ENCODE measurements at places on chromosomes 3 and 15.
A peak's percentile ranks its signal among the peaks of the same experiment; 100 is the strongest.

DNA sequence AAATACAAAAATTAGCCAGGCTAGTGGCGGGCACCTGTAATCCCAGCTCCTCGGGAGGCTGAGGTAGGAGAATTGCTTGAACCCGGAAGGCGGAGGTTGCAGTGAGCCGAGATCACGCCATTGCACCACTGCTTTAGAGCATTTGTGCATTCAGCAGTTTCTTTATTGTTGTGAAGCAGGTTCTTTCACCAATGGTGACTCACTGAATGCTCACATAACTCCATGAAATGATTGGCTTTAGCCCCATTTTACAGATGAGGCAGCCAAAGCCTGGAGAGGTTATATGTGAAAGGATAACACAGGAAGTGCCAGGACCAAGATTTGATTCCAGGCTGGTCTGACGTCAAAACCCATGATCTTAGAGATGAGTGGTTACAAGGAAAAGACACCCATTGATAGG, 195.2 kb downstream of the SLCO3A1 start:
- DNase-seq = no peak

- DNase-seq = no peak
Measured at GRCh38 chr3:23308986-23309625, 106.0 kb downstream of the UBE2E2 start.

DNA sequence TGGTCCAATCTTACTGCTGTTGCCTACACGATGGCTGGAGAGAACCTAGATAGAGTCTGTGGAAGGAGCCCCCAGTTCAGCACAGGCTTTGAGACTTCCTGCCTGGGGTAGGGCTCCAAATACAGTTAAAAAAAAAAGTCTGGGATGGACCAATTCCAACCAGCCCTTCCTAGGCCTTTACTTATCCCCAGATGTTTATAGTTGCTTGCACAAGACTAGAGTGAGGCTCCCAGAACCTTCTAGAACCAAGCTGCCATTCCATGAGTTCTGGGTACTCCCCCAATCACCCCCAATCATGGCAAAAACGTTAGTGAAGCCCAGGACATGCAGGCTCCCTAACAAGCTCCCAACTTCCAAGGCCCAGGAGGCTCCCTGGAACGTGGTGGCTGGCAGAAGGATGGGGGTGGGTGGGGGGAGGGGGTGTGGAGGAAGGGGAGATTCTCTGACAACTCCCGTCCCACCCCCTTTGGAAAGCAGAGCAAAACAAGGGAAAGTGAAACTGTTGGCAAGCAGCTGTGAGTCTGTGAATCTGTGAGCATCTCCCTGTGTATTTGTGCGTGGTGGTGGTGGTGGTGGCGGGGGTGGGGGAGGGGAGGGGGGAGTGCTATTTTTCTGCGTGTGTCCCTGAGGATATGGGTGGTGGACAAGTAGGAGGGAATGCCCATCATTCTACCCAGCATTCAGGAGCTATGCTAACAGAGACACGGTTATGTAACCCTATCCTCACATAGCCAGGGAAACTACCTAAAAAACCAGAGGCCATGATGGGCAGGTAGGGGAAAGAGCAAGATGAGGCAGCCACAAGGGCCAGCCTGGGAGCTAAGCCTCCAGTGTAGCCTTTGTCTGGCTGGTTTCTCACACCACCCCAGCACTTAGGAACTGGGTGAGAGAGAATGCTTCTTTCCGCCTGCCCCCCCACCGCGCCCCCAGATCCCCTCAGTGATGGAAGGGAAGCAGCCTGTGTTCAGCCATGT, 2.0 kb downstream of the MST1R start:
- no peak for DNase-seq

- DNase-seq = peak; percentile 6
Measured at GRCh38 chr15:68209735-68210408, 4.7 kb upstream of the CALML4 start.

DNA sequence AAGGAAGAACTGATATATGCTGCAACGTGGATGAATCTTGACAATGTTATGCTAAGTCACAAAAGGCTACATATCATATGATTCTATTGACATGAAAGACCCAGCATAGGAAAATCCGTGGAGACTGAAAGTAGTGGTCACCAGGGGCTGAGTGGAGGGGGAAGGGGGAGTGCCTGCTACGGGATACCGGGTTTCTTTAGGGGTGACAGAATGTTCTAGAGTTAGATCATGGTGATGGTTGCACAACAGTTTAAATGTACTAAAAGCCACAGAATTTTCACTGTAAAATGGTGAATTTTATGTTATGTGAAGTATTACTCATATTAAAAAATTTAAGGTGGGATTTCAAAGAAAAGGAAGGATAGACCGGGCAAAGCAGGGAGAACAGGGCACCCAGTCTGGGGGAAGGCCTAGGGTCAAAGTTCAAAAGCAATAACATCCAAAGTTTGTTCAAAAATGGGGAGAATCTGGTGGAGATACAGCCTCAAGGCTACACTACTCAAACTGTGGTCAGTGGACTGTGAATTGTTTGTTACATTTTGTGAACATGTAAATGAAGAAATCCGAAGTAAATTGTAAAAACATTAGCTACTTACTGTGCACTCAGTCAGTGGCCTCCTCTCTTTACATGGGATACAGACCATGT, 74.2 kb upstream of the FNDC3B start:
- DNase-seq = no peak

GRCh38 chr3:10288575-10288960, 4.2 kb downstream of the GHRL start:
- no peak for DNase-seq

- no peak for DNase-seq
Measured at GRCh38 chr15:66620341-66620740, 54.5 kb upstream of the LCTL start.
